Inflammatory macrophage treated with lipopolysaccharide for 4 hours (primary cell): ENCODE measurements at places on chromosomes 1 and 21.

GRCh38 chr1:176691251-176692228 lies 228.6 kb downstream of the PAPPA2 start:
- DNase-seq: peak; percentile 12

DNA sequence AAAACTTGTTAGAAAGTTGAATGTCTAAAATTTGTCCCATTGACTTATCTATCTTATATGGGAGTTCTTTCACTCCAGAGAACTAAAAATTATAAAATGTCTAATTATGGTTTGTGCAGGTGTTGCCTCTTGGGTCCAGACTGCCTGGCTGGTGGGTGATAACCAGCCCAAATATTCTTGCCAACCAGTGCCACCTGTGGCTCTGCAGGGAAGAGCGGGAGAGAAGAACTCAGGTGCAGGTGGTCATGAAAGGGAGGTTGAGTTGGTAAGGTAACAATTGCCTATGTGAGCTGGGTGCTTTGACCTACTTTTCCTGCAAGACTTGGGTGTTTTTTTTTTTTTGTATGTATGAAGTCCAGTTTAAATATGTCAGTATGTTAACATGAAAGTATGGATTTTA lies 10.2 kb downstream of the RPS6KC1 start:
- no peak for DNase-seq

DNA sequence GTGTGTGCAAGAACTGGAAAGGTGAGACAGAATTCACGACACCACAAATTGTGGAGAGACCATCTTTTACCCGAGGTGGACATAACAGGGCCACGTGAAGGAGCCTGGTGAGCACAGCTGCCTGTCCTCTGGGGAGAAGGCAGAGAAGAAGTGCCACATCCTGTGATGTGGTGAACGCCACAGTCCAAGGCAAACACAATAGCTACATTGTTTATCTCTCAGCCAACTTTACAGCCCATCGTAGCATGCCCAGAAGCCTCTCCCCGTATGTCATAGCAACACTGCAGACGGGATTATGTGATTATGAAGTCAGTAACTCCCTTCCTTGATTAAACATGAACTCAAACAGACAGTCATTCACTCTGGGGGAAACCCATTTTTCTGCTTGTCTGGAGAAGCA lies 612.2 kb downstream of the SMYD3 start:
- no peak for DNase-seq

DNA sequence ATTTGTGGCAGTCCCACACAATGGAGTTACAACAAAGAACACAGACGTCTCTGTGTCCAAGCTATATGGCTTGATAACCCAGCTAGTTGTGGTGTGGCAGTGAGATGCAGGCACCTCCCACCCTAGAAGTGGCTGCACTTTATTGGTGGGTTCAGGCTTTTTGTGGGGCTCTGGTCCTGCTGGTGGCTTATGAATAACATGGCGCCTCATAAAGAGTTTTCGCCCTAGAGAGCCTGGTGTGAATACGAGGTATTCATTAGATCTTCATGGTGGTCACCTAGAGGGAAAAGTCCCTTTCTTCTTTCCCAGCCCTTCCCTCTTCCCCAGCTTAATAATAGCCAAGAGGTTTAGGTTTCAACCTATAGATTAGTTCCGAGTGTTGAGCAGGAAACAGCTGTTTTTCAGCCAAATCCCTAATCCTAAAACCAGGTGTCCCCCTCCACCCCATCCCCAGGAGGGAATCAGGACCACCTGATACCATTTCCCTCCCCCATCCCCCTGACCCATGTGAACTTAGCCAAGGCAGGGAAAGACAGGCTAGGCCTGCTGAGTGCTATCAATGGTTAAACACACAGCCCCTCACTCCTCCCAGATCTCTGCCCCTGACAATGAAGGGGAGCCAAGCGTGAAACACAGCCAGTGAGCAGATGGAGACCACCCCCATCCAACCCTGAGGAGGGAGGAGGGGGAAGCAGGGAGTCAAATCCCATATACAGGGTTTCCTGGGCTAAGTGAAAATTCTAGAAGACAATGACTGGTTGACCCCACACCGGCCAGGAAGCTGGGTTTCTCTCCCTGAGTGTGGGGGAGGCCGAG lies 58.2 kb downstream of the NFASC start:
- no peak for DNase-seq
